Right ventricle myocardium inferior (tissue), 1 donor: ENCODE measurements at places on chromosomes 1 and 21. TPM values are rescaled to one million over a fixed set of nuclear protein-coding genes. Genes with fewer than 3 reads are reported as not detected.

The PROK1 gene
- not detected for total RNA-seq

The DSCAM gene
- not detected for total RNA-seq

The OR10J1 gene
- total RNA-seq = not detected

The PKP1 gene
- 0.16 TPM for total RNA-seq

The CYYR1 gene
- total RNA-seq = 27.3 TPM

The PTGER3 gene
- 4.9 TPM for total RNA-seq

The TNFRSF8 gene
- 0.92 TPM for total RNA-seq

The RABIF gene
- total RNA-seq = 6.1 TPM

The FAM110D gene
- 4.0 TPM for total RNA-seq

The SLAMF1 gene
- 0.24 TPM for total RNA-seq

The PPIAL4G gene
- not detected for total RNA-seq

The PGBD5 gene
- 15.5 TPM for total RNA-seq

The KIF2C gene
- 0.87 TPM for total RNA-seq

The IL20 gene
- not detected for total RNA-seq

The LRRC7 gene
- 3.3 TPM for total RNA-seq

The DRAM2 gene
- 37.1 TPM for total RNA-seq

The NBPF4 gene
- not detected for total RNA-seq

The BSND gene
- total RNA-seq = not detected

The MPZ gene
- total RNA-seq = 4.4 TPM

The OXCT2 gene
- total RNA-seq = 1.3 TPM

The HTR6 gene
- not detected for total RNA-seq

The TXNIP gene
- 1,017 TPM for total RNA-seq

The SPRR3 gene
- total RNA-seq = not detected

The DNM3 gene
- total RNA-seq = 1.8 TPM

The FCGR3B gene
- total RNA-seq = 4.8 TPM
